ENCODE measurements at places on chromosomes 16 and 17.
A peak's percentile ranks its signal among the peaks of the same experiment; 100 is the strongest.

GRCh38 chr17:6231886-6232731 lies 161.9 kb downstream of the WSCD1 start:
- DNase-seq = no peak

DNA sequence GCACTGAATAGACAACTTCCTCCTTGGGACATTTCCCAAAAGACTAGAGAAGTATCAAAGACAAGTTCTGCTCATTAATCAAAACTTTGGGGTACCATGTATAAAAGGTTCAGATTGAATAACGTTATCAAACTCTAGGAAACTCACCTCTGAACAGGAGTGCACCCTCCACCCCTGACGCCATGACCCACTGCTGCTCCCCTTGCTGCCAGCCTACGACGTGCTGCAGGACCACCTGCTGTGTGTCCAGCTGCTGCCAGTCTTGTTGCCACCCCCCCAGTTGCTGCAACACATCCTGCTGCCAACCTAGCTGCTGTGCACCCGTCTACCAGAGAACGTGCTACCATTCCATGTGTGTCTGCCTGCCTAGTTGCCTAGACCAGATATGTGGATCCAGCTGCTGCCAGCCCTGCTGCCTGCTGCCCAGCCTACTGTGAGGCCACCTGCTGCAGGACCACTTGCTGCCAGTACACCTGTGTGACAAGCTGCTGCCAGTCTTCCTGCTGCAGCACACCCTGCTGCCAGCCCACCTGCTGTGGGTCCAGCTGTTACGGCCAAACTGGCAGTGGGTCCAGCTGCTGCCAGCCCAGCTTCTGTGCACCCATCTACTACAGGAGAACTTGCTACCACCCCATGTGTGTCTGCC lies 13.8 kb upstream of the KRTAP9-2 start:
- DNase-seq = no peak

GRCh38 chr16:85145734-85146531 lies 33.7 kb upstream of the CIBAR2 start:
- DNase-seq = no peak

DNA sequence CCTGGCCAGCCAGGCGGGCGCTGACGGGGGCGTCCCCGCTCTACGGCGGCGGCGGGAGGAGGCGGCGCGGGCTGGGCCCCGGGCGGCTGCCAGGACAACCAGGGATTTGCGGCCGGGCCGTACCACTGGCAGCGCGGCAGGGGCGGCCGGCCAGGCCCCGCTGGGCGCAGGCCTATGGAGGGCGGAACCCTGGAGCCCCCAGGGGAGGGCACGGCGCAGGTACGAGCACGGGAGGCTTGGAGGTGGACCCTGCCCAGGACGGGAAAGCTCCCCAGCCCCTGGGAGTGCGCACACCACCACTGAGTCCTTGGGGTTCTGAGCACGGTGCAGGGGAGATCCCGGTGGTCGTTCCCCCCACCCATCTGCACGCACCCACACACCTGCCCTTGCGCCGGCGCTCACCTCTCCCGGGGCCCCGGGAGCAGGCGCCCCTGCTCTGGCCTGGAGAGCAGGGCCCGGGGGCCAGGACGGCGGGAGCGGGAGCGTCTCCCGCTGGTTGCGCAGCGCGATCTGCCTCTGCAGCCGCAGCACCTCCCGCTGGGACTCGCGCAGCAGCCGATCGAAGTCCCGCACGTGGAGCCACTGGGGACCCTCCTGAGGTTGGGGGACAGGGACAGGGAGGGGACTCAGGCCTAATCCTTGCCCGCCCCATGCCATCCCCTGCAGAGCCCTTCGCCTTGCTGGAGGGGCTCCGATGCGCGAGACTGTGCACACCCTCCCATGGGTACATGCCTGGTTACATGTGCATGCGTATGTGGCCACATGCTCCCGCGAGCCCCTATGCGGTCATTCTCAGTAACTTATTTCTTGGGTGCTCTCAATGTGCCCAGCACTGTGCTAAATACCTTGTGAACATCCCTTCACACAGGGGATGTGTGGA lies 3.9 kb downstream of the TSPOAP1 start:
- DNase-seq = no peak

- DNase-seq = no peak
These were observed 590 bp downstream of the TMEM219 start for GRCh38 chr16:29962344-29962994.

DNA sequence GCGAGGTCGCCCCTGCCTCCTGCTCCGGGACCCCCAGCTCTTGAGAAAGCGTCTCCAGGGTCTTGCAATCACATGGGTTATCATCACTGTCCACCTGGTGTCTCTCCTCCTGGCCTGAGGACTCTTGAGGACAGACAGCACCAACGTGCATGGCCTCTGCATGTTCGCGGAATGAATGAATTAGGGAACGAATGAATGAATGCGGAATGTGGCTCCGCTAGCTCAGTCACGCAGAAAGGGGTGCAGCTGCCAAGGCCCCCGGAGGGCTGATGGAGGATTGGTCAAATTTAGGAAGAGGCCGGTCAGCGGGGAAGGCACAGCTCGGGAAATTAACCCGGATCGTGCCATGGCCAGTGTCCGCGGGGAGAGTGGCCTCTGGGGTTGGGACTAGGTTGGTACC lies 3.3 kb downstream of the FBXL16 start:
- DNase-seq = no peak

GRCh38 chr17:630801-631200 lies 83.8 kb downstream of the VPS53 start:
- DNase-seq = no peak

DNA sequence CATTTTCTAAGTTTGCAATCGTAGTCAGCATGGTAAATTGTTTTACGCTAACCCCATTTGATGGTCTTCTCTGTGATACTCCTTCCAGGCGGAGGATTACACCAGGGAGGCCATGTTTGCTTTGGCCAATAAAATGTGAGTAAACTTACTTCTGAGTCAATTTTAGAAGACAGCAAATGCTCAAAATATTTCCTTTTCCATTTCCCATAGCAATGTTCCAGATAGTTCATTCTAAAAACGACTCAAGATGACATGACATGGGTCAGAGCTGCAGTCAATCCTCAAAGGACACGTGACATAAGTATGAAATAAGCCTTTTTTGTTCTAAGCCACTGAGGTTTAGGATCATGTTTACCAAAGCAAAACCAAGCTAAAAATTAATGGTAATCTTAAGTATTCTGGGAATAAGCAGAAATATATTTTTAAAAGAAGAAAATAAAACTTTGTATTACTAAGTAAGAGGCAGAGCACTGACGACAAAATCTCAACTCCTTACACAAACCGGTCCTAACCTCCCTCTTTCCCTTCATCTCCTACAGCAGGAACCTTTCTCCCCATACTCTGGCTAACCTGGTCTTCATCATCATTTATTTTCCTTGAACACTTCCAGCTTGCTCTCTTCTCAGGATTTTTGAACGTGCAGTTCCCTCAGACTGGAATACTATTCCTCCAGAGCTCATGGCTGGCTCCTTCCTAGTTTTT lies 266.2 kb downstream of the CEP112 start:
- DNase-seq = no peak

GRCh38 chr17:27743281-27743885 lies 56.9 kb downstream of the NOS2 start:
- no peak for DNase-seq

DNA sequence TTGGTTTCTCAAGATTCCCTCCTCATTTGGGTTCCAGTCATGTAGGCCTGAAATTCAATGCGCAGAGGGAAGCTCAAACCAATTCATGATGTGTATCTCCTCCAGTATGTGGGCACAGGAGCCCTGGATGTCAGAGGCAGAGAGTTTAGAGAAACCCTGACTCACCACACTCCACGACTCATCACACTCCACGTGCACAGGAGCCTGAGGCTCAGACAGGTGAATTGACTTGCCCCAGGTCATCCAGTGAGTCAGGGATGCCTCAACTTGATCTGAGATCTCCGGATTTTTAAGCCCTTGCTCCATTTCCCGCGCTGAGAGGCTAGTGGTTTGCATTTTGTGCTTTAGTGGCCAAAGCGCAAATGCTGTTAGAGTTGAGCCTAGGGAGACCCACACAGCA lies 183.9 kb downstream of the HAPSTR1 start:
- DNase-seq = no peak

GRCh38 chr16:86045591-86045971 lies 146.6 kb downstream of the IRF8 start:
- no peak for DNase-seq

- no peak for DNase-seq
These were observed 1.9 kb upstream of the SDR42E1 start for GRCh38 chr16:82013139-82013538.

DNA sequence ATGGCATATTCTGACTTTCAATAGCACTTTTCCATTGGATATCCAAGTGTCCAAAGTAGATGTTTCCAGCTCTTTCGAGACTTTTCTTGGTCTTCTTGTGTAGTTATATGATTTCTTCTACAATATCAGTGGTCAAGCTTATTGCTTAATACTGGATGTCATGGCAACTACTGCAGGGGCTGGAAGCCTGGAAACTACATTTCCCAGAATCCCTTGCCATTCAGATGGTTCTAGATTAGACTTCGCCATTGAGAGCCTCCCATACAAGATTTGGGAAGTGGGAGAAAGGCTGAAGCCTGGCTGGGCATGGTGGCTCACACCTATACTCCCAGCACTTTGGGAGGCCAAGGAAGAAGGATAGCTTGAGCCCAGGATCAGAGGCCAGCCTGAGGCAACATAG lies 153.6 kb downstream of the C16orf95 start:
- no peak for DNase-seq

- DNase-seq = no peak
These were observed 32.9 kb downstream of the PGS1 start for GRCh38 chr17:78411241-78411857.

GRCh38 chr16:30585022-30585399 lies 486 bp downstream of the ZNF785 start:
- DNase-seq = no peak

GRCh38 chr17:58576679-58577367 lies 62.4 kb upstream of the MTMR4 start:
- DNase-seq = no peak

GRCh38 chr17:32609085-32609484 lies 122.3 kb downstream of the CDK5R1 start:
- DNase-seq = peak; percentile 79

DNA sequence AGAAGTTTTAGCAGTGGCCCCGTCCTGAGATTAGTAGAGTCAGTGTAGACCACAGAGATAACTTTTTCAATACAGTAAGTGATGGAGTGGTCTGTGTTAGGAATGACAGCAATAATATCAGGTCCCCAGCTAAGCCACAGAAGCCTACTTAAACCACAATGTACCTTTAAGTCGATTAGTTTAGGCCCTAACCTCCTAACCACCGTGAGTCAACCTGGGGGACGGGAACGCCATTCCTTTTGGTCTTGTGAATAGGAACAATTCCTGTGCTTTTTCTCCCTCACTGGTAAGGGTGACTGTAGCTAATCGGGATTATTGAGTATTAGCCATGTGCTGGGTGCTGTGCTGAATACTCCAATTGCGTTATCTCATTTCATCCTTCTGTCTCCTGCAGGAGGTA lies 14.0 kb downstream of the YPEL2 start:
- no peak for DNase-seq

GRCh38 chr16:71627731-71628181 lies 1.8 kb downstream of the MARVELD3 start:
- no peak for DNase-seq

GRCh38 chr17:80463784-80464400 lies 12.5 kb downstream of the NPTX1 start:
- no peak for DNase-seq

- DNase-seq = no peak
These were observed 326.7 kb upstream of the CDH5 start for GRCh38 chr16:66039793-66040192.

DNA sequence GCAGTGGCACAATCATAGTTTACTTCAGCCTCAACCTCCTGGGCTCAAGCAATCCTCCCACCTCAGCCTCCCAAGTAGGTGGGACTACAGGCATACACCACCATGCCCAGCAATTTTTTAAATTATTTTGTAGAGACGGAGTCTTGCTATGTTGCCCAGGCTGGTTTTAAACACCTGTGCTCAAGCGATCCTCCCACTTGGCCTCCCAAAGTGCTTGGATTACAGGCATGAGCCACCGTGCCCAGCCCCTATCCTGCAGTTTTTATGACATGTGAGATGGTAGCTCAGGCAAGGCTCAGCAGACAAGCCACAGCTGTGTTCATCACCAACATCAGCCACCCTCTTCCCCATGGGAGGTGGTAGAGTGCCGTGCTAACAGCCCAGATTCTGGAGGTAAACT lies 46.2 kb upstream of the TNRC6A start:
- DNase-seq = no peak

- DNase-seq = peak; percentile 37
These were observed 23.3 kb downstream of the SLC38A7 start for GRCh38 chr16:58661199-58661830.

DNA sequence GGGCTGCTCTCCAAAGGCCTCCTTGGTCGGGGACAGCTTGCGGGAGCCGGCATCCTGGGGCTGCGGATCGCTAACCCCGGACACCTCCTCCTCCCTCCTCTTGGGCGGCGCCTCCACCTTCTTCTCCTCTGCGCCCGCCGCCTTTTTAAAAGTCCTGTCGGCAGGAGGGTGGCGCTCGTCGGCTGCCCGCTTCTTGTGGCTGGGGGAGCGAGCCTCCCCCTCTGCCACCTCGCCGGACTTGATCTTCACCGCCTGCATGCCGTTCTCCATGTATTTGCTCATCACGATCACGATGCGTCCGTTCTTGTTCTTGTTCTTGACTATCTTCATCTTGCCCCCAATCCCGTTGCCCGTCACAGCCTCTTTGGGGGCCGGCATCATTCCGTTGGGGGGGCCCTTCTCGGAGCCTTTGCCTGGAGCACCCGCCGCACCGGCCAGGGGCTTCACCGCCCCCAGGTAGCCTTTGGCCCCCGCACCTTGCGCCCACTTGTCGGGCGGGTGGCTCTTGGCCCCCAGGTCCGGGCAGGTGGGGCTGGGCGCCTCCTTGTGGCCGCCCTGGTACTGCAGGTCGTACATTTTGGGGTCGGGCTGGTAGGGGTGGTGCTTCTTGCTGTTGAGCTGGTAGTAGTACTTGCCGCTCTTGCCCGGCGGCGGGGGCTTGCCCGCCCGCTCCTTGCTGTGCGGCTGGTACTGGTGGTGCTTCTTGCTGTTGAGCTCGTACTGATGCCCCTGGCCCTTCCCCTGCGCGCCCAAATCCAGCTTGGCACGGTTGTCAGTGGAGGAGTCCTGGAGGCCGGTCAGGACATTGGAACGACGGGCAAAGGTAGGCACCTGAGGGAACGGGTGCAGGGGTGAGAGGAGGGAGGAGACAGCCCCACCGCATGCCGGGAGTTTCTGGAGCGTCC lies 4.4 kb downstream of the CBX4 start:
- DNase-seq = peak; percentile 55

DNA sequence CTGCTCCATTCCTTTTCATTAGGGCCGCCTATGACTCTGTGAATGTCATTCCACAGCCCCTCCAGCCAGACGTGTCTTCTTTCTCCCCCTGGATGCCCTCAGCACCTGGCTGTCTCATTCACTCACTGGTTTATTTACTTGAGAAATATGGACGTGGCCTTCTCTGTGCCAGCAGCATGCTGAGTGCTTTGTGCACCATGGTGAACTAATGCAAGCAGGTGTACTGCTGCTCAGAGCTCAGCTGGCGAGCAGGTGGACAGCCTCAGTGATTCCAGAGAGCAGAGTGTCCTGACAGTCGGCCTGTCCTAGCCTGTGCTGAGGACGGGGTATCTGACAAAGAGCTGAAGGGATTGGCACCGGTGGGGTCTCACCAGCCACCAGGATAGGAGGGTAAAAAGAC lies 96.7 kb downstream of the GNAO1 start:
- no peak for DNase-seq

GRCh38 chr16:82082543-82083244 lies 47.6 kb downstream of the HSD17B2 start:
- DNase-seq = no peak

- no peak for DNase-seq
These were observed 22.6 kb downstream of the TBX2 start for GRCh38 chr17:61422116-61422799.

Data from CD4-positive, alpha-beta T cell treated with Interleukin-21 for 1 hour (primary cell).